ENCODE measurements at places on chromosomes 5 and 9. TPM values are rescaled to one million over a fixed set of nuclear protein-coding genes. Genes with fewer than 3 reads are reported as not detected.

DNA sequence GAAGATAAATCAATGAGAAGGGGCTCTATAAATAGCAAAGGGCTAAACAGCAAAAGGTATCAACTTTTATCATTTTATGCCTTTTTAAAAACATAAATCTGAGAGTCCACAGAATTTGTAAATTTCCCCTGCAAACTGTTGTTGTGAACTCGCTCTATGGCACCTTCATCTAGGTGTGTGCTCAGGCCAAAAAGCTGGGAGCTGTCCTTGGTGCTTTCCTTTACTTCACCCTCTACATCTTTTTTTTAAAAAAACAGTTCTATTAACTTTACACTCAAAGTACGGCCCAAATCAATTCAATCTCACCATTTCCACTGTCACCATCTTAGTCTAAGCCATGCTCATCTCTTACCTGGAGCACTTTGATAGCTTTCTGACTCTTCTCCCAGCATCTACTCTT is 108.2 kb upstream of the GPR151 start:
- DNase-seq = no peak

DNA sequence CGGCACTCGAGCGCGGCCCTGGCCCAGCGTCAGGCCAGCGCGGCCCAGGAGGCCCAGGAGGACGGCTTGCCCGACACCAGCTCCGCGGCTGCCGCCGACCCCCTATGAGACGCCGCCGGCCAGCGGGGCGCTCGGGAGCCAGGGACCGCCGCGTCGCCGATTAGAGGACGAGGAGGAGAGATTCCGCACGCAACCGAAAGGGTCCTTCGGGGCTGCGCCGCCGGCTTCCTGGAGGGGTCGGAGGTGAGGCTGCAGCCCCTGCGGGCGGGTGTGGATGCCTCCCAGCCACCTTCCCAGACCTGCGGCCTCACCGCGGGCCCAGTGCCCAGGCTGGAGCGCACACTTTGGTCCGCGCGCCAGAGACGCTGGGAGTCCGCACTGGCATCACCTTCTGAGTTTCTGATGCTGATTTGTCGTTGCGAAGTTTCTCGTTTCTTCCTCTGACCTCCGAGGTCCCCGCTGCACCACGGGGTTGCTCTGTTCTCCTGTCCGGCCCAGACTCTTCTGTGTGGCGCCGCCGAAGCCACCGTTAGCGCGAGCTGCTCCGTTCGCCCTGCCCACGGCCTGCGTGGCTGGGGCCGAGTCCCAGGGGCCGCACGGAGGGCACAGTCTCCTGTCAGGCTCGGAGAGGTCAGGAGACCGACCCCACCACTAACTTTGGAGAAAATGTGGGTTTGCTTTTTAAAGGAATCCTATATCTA is 42.6 kb upstream of the CACNA1B start:
- DNase-seq = no peak

DNA sequence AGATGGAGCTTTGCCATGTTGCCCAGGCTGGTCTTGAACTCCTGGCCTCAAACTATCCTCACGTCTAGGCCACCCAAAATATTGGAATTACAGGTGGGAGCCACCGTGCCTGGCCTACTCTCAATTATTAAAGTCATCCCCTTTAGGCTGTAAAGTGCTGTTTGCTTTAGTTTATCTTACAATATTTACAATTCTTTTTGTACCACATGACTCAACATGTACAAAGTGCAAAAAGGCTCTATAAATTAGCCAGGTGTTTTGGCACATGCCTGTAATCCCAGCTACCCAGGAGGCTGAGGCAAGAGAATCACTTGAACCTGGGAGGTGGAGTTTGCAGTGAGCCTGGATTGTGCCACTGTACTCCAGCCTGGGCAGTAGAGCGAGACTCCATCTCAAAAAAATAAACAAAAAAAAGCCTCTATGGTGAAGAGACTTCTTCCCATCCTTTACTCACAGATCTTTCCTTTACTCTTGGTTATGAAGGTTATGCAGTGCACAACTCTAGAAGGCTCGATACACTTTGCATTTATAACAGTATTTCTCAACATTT is 28.5 kb upstream of the MLLT3 start:
- DNase-seq = no peak

DNA sequence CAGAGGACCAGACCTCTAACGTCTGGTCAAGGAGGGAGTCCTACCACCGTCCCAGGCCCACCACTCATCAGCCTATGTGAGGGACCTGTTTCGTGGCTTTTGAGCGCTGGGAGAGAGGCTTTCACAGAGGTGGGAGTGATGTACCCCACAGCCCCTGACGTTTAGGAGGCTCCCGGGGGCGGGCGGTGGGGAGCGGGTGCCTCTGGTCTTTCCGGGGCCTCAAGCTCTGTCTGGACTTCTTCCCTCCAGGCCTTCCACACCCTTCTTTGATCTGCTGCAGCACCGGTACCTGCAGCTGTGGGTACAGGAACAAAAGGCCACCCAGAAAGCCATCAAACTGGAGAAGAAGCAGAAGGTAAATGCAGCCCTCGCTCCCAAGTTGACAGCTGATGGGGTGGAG is 45.1 kb upstream of the BARHL1 start:
- DNase-seq = no peak

GRCh38 chr9:124078641-124079040 is 67.1 kb downstream of the LHX2 start:
- no peak for DNase-seq

- DNase-seq = no peak
Measured at GRCh38 chr5:171625646-171626045, 160.0 kb upstream of the SMIM23 start.

Gene STOM
- 11.0 TPM for total RNA-seq
